ENCODE measurements at places on chromosomes 16 and 17.
A peak's percentile ranks its signal among the peaks of the same experiment; 100 is the strongest.

- no peak for DNase-seq
These were observed 273.2 kb downstream of the CDH8 start for GRCh38 chr16:61763013-61763412.

GRCh38 chr16:2082983-2083364, 35.2 kb downstream of the TSC2 start:
- DNase-seq: no peak

GRCh38 chr17:75504347-75505151, 10.8 kb downstream of the CASKIN2 start:
- DNase-seq: peak; percentile 63

DNA sequence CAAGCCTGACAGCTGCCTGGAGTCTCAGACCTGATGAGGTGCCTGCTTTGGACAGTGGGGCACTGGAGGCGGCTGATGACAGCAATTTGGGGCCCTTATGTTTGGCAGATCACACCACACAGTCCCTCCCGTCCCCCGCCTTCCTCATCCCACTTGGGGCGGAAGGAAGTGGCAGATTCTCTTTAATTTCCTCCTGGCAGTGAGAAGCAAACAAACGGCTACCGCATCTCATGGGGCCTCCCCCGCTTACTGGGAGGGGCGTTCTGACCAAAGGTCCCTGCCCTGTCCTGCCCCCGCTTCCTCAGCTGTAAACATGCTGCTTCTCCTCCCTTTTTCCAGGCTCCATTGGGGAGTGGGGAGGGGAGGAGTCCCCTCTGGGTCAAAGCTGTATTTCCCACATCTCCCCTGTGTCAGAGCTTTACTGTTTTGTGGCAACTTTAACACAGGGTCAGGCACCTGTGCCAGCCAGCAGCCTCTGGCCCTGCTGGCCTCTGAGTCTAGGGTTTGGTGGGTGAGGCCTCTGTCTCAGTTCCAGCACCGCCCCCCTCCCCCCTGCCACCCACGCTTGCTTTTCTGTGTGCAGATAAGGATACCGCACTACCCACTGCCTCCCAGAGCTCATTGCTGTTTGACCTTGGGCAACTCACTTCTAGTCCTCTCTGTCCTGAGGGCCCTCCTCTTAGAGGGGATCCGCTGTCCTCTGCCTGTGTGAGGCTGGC, 5.4 kb upstream of the NFATC3 start:
- peak; percentile 85 for DNase-seq

DNA sequence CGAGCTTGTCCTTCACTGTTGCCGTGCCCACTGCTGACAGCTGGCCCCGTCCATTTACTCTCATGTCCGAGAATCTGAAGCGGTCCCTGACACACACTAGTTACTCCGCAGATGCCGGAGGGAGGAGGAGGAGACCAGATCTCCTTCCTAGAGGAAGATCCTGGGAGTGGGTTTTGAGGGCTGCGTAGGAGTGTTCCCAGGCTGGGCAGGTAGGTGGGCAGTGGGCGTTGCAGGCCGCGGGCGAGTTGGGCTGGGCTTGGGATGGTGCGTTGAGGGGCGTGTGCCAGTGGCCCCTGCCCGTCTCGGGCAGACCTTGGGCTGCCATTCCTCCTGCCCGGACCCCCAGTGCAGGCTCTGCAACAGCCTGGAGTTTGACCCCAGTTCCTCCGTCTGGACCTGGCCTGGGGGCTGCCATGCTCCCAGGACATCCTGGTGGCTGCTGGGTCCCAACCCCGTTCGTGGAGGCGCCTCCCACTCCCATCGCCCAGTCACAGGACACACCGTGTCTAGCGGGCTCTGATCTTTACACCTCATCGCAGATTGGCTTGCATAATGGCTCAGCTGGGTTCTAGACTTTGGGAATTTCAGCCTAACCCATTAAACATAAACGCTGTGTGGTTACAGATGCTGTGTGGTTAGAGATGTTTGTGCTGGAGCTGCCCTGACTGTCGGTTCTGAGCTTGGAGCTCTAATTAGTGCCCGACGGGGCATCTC, 22.8 kb downstream of the CACNA1H start:
- DNase-seq: no peak

DNA sequence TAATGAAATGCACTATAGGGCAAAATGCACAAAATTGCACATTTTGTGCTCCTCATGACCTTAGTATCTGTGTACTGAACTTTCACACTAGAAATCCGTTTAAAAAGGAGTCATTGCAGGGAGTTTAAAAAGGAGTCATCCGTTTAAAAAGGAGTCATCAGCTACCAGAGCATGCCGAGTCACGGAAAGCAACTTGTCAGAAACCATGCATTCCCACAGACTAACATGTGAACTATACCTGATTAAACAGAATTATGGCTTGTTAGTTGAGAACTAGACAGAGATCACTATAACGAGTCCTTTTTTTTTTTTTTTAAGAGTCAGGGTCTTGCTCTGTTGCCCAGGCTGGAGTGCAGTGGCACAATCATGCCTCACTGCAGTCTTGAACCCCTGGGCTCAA, 35.9 kb downstream of the SLC6A4 start:
- no peak for DNase-seq

DNA sequence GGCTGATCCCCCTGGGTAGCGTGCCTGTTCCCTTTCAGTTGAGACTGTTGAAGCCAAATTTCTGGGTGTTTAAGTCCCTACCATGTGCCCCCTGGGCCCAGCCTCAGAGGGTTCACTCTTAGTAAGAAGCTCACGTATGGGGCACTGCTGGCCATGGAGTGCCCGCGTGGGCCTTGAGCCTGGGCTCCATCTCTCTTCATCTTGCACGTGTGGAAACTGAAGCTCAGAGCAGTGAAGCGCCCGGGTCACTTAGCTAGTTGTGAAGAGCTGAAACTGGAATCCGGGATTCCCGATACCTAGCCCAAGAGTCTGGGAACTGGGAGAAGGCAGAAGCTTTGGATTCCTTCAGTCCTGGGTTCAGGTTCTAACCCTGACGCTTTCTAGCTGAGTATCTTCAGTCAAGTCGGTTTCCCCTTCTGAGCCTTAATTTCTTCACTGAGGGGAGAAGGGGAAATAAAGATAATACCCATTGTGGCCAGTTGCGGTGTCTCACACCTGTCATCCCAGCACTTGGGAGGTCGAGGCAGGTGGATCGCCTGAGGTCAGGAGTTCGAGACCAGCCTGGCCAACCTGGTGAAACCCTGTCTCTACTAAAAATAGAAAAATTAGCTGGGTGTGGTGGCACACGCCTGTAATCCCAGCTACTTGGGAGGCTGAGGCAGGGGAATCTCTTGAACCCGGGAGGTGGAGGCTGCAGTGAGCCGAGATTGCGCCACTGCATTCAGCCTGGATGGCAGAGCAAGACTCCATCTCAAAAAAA, 103.9 kb downstream of the OR1D5 start:
- DNase-seq: no peak

GRCh38 chr16:48978501-48978900, 303.1 kb downstream of the CBLN1 start:
- DNase-seq: no peak

- no peak for DNase-seq
These were observed 115.8 kb upstream of the NOL11 start for GRCh38 chr17:67601897-67602296.

DNA sequence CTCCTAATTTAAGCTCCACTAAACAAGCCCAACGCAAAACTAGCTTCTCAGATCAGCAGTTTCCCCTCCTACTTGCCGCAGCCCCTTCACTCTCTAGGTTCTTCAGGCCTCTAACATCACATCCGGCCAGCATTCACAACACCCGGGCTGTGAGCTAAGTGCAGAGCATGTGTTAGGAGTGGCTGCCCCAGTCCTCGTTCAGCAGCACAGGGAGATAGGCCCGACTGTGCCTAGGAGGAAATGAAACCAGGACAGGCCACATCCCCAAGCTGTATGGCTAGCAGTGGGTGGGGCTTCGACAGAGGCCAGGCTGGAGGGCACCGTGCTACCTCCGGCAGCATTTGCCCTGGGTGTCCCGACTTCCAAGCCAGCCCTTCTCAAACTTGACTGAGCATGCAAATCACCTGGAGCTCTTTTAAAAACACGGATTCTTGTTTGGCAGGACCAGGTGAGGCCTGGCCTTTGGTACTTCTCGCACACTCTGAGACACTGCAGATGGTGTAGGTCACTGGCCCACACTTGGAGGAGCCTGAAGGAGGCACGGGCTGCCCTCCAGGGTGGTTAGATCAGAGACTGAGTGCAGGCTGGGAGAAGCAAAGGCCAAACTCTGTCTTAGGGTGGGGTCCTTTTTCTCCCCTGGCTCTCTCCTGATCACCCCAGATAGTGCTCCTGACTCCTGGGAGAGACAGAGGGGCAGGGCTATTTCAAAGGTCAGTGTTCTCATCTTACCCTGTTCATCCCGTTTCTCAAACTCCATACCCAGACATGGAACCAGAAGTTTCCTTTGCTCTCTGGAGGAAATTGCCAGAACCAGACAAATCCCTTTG, 202.0 kb downstream of the C16orf78 start:
- DNase-seq: no peak

DNA sequence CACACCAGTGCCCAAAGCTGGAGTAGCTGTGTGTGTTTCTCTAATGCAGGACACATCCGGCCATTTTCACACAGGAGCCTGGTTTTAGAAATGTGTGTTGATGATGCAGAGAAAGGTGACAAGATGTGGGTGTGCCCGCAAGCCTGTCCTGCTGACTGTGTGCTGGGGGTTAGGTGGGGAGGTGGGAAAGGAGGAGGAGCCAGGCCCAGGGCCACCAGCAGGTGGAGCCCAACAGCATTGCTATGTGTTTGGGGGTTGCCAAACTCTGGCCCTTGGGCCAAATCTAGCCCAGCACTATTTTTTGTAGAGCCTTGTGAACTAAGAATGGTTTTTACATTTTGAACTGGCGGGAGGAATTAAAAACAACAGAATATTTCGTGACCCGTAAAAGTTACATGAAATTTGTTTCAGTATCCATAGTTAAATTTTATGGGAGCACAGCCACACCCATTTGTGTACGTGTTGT, 61.7 kb upstream of the LGALS9 start:
- DNase-seq: peak; percentile 83

DNA sequence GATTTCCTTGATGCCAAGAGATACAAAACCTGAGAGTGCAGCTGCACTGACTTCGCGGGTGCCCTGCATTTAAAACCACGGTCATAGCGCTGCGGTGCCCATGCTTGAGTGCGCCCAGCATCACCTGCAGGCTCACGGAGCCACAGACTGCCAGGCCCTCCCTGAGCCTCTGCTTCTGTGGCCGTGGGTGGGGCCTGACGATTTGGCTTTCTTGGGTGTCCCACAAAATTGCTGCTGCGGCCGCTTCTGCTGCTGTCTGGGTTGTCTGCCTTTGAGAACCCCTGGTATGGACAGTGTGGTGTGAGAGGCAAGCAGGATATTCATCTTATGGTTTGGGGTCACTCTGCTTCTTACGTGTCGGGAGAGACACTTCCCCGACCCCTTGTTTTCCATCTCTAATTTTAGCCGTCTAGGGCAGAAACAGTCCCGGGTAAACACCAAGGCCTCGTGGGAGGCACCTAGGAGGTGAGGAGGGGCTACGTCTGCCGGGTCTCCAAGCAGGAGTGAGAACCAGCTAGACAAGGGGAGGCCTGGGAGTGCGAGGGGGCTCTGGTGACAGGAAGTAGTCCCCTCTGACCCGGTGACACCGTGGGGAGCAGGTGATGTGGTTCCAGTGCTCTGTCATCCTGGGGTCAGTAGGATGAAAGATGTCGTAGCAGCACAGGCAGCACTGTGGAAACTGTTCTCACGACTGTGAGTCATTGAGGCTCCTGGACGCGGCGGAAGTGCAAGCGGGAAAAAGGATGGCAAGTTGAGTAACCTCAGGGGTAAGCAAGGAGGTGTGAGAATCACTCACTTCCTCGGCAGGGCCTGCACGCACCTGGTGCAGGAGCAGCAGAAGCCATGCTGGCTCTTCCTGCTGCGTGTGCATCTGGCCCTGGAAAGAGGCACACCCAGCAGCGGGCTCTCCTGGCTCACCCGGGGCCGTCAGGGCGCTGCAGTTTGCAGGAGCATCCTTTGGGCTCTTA, 176.3 kb downstream of the RPTOR start:
- peak; percentile 87 for DNase-seq

DNA sequence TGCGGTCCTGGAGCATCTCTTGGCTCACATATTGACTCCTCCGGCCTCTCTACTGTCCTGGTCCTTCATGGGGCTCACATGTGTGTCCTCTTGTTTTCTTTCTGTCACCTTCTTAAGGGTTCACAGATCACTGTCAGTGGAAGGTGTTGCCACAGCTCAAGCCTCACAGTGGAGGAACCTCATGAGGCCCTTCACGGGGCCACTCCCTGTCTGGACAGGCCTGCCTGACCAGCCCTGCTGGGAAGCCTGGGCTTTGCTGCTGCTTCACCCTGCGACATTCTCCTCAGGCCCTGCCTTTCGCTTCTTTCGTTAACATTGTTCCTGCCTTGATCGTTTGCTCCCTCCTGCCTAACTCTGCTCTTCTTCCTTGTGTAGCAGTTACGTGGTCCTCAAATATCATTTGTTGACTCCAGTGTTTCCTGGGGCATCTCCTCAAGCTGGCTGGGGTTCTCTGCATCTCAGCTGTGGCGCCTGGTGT, 55.9 kb downstream of the WDR45B start:
- no peak for DNase-seq

- DNase-seq: no peak
These were observed 690 bp downstream of the RPL23 start for GRCh38 chr17:38852771-38853291.

- no peak for DNase-seq
These were observed 108.6 kb upstream of the GOT2 start for GRCh38 chr16:58842746-58843145.

GRCh38 chr16:87582216-87582965, 19.9 kb upstream of the JPH3 start:
- no peak for DNase-seq

- DNase-seq: no peak
These were observed 106.5 kb downstream of the ABCC6 start for GRCh38 chr16:16116841-16117240.

All from activated CD4-positive, alpha-beta T cell treated with anti-CD3 and anti-CD28 coated beads for 36 hours (primary cell).